Right atrium auricular region (tissue), 2 donors: ENCODE measurements at places on chromosomes 3 and 15. TPM values are rescaled to one million over a fixed set of nuclear protein-coding genes. Genes with fewer than 3 reads are reported as not detected.

Gene COL6A6
- 0.83 TPM for total RNA-seq

Gene CYP1A1
- 1.0 TPM for total RNA-seq

Gene PRR20G
- total RNA-seq = not detected

Gene KIF15
- total RNA-seq = 0.63 TPM

Gene MEGF11
- not detected for total RNA-seq

Gene CYP8B1
- total RNA-seq = not detected

GRCh38 chr3:167051421-167051820 is 328.7 kb downstream of the ZBBX start:
- H3K36me3 ChIP-seq = no peaks in the 10 kb centered on the region
- no peak overlapping the region for H3K27ac ChIP-seq
- no peak for DNase-seq
- no peaks in the 10 kb centered on the region for H3K4me1 ChIP-seq
- H3K27me3 ChIP-seq = no peaks in the 10 kb centered on the region

GRCh38 chr3:173653781-173654180 is 256.2 kb downstream of the NLGN1 start:
- no peak overlapping the region for H3K27ac ChIP-seq
- no peaks in the 10 kb centered on the region for H3K4me1 ChIP-seq
- no peak for DNase-seq
- no peaks in the 10 kb centered on the region for H3K27me3 ChIP-seq

DNA sequence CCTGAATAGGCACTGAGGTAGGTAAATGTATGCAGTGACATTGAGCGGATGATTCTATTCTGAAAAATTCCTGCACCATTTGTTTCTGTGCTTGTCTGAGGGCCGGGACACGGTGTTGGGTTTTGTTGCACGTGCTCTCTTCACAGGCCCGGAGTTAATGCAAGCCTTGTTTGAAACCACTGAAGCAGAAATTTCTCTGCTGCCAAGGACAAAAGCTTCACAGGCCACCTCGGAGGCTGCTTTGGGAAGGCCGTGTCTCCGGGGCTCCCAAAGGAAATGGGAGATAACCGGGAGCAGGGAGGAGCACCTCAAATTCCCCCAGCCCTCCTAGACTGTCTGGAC is 179.4 kb downstream of the OPA1 start:
- no peaks in the 10 kb centered on the region for H3K4me1 ChIP-seq
- H3K36me3 ChIP-seq = no peaks in the 10 kb centered on the region
- no peak overlapping the region for H3K27ac ChIP-seq
- H3K4me3 ChIP-seq = no peak overlapping the region

DNA sequence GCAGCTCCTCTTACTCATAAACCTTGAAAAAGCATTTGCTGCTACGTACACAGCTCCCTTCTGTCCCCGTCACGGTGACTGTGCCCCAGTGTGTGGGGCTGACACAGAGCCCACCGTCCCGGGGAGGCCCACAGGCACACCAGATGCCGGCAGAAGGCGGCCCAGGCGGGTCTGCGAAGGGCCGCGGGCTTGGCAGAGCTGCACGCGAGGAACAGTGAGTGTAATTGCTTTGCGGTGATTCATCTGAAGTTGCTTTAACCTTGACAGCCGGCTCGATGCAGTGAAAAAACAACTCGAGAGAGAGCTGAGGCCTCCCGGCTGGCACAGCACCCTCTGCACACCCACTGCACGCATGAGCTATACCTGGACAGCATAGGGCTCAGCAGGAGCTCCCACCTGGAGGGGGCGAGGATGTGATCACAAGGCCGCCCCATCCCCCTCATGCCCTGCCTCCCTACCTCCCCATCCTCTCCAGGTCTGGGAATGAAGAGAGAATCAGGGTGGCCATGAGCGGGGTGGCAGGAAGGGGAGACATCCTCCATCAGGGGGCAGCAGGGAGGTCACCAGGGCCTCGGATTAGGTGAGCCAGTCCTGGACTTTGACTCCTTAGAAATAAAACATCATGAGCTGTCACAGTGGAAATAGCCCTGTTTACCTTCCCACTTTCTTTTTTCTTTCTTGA is 172.7 kb downstream of the MEGF11 start:
- peak overlapping the region; percentile 23 for H3K27ac ChIP-seq
- DNase-seq = no peak
- H3K36me3 ChIP-seq = no peaks in the 10 kb centered on the region
- H3K27me3 ChIP-seq = no peaks in the 10 kb centered on the region
- H3K4me1 ChIP-seq = peaks cover 9% of the 10 kb centered on the region
- no peak overlapping the region for H3K4me3 ChIP-seq

GRCh38 chr3:15181511-15181910 is 24.5 kb upstream of the CAPN7 start:
- H3K27me3 ChIP-seq = no peaks in the 10 kb centered on the region
- no peaks in the 10 kb centered on the region for H3K36me3 ChIP-seq
- H3K4me3 ChIP-seq = no peak overlapping the region
- DNase-seq = no peak
- H3K27ac ChIP-seq = peak overlapping the region; percentile 6

- no peak overlapping the region for H3K4me3 ChIP-seq
- no peak for DNase-seq
- no peaks in the 10 kb centered on the region for H3K4me1 ChIP-seq
Measured at GRCh38 chr15:71272932-71273331, 157.7 kb downstream of the THSD4 start.

- H3K4me1 ChIP-seq = no peaks in the 10 kb centered on the region
- DNase-seq = no peak
- H3K27ac ChIP-seq = no peak overlapping the region
- no peaks in the 10 kb centered on the region for H3K27me3 ChIP-seq
- no peaks in the 10 kb centered on the region for H3K36me3 ChIP-seq
- H3K4me3 ChIP-seq = no peak overlapping the region
Measured at GRCh38 chr3:105108823-105109222, 257.9 kb upstream of the ALCAM start.

DNA sequence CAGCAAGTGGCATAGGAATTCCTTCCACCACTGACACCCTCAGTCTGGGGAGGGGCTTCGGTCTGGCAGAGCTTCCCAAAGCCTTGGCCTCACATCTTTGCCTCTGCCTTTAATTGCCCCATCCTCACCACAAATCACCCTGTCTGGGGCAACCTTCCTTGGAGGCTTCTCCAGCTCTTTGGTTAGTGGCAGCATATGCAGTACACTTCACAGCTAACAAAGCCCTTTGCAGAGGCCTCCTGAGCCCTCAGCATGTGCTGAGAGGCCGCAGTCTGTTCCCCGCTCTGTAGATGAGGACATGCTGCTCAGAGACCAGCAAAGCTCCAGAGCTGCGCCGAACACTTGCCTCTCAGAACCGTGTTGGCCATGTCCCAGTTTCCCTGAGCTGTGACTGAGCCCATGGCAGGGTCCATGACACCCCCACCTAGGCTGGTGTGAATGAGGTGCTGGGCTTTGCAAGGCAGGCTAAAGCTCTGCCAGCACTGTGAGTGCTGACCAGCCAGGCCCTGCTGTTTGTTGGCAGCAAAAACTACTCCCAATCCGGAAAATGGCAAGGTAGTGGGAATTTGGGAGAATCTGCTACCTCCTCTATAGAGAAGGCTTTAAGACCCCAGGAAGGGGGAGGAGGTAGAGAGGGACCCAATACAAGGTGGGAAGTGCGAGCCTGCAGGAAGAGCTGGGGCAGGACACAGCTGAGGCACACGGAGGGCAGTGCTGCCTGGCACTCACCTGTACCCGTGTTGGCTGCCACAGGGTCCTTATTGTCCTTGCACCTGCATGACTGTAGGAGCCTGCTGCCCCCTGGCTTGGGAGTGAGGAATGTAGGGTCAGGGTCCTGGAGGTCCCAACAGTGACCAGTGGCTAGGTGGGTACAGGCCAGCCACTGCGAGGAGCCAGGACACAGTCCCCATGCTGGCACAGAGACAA is 8.4 kb upstream of the KLF15 start:
- H3K27ac ChIP-seq = no peak overlapping the region
- H3K27me3 ChIP-seq = no peaks in the 10 kb centered on the region
- no peaks in the 10 kb centered on the region for H3K4me1 ChIP-seq
- no peak for DNase-seq
- H3K36me3 ChIP-seq = no peaks in the 10 kb centered on the region
- H3K4me3 ChIP-seq = no peak overlapping the region

DNA sequence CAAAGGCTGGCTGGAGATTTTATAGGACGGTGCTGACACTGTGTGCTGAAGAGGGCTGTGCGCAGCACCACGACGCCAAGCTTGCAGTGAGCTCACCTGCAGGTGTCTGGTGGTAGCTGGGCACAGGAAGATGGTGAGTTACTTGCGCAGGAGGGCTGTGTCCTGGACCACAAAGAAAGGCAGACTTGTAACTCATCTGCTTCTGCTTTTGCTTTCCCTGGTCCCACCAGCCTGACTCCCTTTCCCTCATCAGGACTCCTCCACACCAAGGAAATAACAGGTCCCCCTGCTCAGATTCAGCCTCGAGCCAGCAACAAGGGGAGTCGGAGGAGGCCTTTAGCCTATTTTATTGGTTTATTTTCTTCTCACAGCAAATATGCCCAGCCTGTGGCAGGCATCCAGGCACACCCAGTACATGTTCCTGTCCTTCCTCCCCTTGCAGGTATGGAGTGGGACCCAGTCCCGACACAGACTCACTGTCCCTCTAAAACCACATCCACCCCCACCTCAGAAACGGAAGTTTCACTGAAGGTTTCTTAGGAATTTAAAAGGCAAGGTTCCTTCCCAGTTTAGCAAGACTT is 35.6 kb upstream of the FLNB start:
- H3K36me3 ChIP-seq = no peaks in the 10 kb centered on the region
- no peak for DNase-seq
- peak overlapping the region; percentile 43 for H3K27ac ChIP-seq
- no peak overlapping the region for H3K4me3 ChIP-seq
- H3K4me1 ChIP-seq = no peaks in the 10 kb centered on the region

GRCh38 chr3:78174821-78175220 is 1134.9 kb downstream of the ROBO2 start:
- no peaks in the 10 kb centered on the region for H3K36me3 ChIP-seq
- H3K27ac ChIP-seq = no peak overlapping the region
- no peak for DNase-seq

- peaks cover 5% of the 10 kb centered on the region for H3K4me1 ChIP-seq
- H3K27me3 ChIP-seq = no peaks in the 10 kb centered on the region
- H3K27ac ChIP-seq = no peak overlapping the region
- no peak for DNase-seq
- no peak overlapping the region for H3K4me3 ChIP-seq
- no peaks in the 10 kb centered on the region for H3K36me3 ChIP-seq
Measured at GRCh38 chr3:14957925-14958324, 10.5 kb downstream of the NR2C2 start.

- H3K36me3 ChIP-seq = no peaks in the 10 kb centered on the region
- no peak overlapping the region for H3K4me3 ChIP-seq
- no peak for DNase-seq
- H3K27me3 ChIP-seq = no peaks in the 10 kb centered on the region
Measured at GRCh38 chr3:107025961-107026360, 351.3 kb upstream of the CCDC54 start.

GRCh38 chr3:135779590-135780235 is 185.8 kb upstream of the PPP2R3A start:
- DNase-seq = no peak
- no peak overlapping the region for H3K4me3 ChIP-seq
- H3K27ac ChIP-seq = no peak overlapping the region
- no peaks in the 10 kb centered on the region for H3K36me3 ChIP-seq

DNA sequence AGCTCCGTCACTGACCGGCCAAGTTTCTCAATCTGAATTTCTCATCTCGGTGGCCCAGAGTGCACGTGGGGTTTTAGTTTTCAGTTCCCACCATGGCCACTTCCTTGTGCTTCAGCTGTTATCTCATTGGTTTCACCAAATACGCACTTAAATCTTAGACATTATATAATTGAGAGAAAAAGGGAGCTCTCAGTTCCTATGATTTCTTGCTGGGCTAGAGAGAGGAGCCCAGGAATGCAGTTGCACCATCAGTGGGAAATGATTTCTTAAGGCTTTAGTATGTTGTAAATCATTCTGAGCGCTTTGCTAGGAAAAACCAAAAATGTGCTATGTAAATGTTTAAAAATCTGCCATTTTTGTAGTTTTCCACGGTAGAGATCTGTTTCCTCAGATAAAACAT is 53.2 kb downstream of the OXNAD1 start:
- no peaks in the 10 kb centered on the region for H3K27me3 ChIP-seq
- no peak overlapping the region for H3K27ac ChIP-seq
- no peak overlapping the region for H3K4me3 ChIP-seq
- no peak for DNase-seq
- peaks cover 56% of the 10 kb centered on the region for H3K36me3 ChIP-seq

DNA sequence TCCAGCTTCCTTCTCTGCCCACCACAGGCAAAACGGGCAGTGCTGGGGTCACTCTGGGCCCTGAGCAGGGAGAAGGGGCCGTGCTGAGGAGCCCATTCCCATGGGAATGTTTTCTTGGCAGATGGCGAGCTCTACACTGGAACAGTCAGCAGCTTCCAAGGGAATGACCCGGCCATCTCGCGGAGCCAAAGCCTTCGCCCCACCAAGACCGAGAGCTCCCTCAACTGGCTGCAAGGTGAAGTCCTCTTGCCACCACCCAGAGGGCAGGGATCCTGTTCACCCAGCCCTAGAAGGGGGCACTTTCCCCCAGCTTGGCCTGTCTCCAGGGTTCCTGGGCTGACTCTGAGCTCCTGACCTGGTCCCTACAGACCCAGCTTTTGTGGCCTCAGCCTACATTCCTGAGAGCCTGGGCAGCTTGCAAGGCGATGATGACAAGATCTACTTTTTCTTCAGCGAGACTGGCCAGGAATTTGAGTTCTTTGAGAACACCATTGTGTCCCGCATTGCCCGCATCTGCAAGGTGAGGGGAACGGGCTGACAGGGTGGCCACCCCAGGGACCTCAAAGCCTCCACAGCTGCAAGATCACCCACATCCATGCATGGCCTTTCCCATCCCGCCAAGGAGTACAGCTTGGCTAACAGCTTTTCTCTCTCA is 12.4 kb downstream of the CIB1 start:
- peak; percentile 82 for DNase-seq

- H3K4me3 ChIP-seq = no peak overlapping the region
- no peaks in the 10 kb centered on the region for H3K4me1 ChIP-seq
- no peaks in the 10 kb centered on the region for H3K27me3 ChIP-seq
- no peak overlapping the region for H3K27ac ChIP-seq
- DNase-seq = no peak
Measured at GRCh38 chr15:45314960-45315359, 62.9 kb downstream of the SLC28A2 start.

DNA sequence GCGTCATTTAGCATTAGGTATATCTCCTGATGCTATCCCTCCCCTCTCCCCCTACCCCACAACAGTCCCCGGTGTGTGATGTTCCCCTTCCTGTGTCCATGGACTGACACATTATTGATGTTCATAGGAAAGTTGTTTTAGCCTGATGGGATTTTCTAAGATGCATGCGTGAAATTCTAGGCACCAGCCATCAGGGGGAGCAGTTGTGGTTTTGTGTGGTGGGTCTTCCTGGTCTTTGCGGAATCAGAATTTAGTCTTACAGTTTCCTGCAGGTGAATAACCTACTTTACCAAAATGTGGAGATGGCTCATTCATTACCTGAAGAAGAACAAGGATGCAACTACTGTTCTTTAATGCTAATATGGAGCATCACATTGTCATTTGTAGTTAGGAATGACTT is 455.0 kb upstream of the THBS1 start:
- no peak overlapping the region for H3K4me3 ChIP-seq
- no peaks in the 10 kb centered on the region for H3K4me1 ChIP-seq
- H3K27me3 ChIP-seq = no peaks in the 10 kb centered on the region
